SK-MEL-5 (cell line): ENCODE measurements at places on chromosomes 7 and 10.
A peak's percentile ranks its signal among the peaks of the same experiment; 100 is the strongest.

- DNase-seq, result peak; percentile 42
Measured at GRCh38 chr7:32588657-32589056, 93.4 kb downstream of the AVL9 start.

DNA sequence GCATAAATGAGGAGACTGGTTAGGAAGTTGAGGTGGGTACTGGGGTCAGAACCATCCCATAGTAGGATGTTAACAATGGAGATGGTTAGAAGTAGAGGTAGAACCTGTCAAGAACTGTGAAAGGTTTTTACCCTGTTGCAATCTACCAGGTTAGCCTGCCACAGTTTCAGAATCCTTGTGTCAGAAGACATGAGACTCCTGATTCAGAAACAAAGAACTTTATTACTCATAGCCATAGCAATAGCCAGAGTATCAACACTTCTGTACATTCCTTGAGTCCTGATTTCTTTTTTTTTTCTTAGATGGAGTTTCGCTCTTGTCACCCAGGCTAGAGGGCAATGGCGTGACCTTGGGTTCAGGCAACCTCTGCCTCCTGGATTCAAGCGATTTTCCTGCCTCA lies 200.9 kb downstream of the GRM3 start:
- no peak for DNase-seq

DNA sequence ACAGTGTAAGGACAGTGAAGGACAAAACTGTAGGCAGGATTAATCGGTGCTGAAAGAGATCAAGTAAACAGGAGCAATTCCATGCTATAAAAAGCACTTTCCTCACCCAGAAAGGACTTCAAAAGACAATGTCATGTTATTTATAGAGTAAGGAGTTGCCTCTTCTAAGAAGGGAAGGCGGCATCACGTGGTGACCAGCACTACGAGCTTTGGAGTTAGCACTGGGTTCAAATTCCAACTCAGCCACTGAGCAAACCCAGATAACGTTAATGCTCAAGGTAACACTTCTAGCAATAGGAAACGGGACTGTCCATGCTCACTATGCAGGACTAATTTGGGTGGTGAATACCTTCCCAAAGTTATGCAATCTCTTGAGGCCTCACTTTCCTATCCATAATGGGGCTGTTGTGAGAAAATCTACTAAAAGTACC lies 715 bp upstream of the PANK1 start:
- no peak for DNase-seq

GRCh38 chr7:102111061-102112041 lies 175.3 kb upstream of the SH2B2 start:
- no peak for DNase-seq

- DNase-seq, result no peak
Measured at GRCh38 chr7:158614700-158615099, 27.1 kb upstream of the PTPRN2 start.

GRCh38 chr10:89837165-89838043 lies 136.0 kb downstream of the KIF20B start:
- DNase-seq, result no peak

GRCh38 chr7:28615091-28615490 lies 202.8 kb downstream of the CREB5 start:
- DNase-seq, result peak; percentile 24

GRCh38 chr7:28685644-28686417 lies 272.3 kb downstream of the TRIL start:
- peak; percentile 95 for DNase-seq

GRCh38 chr7:84506151-84506550 lies 311.6 kb upstream of the SEMA3A start:
- no peak for DNase-seq

- no peak for DNase-seq
Measured at GRCh38 chr10:128734161-128734560, 607.9 kb upstream of the MKI67 start.

GRCh38 chr10:3169271-3169670 lies 3.3 kb downstream of the PITRM1 start:
- peak; percentile 33 for DNase-seq

DNA sequence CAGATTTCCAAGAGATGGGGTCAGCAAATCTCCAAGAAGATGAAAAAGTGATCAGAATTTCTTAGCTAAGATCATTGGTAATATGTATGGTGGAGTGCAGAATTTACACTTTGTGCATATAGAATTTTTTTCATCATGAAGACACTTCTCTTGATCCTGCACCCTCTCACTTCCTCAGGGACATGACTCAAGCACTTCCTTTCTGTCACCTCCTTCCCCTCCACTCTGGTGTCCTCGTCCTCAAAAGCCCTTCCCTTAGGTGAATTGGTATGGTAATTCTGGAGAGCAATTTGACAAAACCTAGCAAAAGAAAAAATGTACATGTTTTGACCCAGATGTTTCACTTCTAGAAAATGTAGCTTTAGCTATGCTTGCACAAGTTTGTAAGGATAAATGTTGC lies 18.1 kb downstream of the CALN1 start:
- no peak for DNase-seq

DNA sequence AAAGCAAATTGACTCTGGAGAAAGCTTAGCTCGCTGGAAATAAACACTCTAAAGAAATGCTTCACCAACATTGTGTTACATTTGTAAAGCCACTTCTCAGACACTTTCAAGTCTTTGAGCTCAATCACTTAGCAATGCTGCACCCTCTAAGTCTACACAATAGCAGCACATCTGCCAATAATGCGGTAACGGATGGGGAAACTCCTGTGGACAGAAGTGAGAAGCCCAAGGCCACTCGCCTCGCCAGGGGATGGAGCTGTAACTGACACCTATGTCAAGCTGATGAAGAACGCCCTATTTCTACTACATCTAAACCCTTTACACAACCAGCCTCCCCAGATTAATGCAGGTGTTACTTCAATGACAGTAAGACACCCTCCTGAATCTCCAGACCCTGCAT lies 167.7 kb downstream of the SFMBT2 start:
- no peak for DNase-seq

DNA sequence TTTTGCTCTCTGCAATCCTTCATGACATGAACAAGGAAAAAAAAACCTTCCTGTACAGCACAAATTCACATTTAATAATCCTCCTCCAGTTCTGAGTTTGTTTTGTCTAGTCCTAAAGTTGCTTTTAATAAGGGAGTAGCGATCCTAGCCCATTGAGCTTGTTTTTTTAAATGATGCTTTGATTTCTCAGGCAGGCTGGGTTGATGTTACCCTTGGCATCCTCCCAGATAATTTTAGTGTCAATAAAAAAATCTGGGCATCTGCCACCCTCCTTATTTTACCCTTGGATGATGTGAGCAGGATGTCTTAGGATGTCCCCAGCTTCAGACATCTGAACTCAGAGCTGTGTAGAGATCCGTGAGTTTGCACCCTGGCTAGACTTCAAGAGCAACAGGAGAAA lies 33.9 kb upstream of the PROSER2 start:
- no peak for DNase-seq

DNA sequence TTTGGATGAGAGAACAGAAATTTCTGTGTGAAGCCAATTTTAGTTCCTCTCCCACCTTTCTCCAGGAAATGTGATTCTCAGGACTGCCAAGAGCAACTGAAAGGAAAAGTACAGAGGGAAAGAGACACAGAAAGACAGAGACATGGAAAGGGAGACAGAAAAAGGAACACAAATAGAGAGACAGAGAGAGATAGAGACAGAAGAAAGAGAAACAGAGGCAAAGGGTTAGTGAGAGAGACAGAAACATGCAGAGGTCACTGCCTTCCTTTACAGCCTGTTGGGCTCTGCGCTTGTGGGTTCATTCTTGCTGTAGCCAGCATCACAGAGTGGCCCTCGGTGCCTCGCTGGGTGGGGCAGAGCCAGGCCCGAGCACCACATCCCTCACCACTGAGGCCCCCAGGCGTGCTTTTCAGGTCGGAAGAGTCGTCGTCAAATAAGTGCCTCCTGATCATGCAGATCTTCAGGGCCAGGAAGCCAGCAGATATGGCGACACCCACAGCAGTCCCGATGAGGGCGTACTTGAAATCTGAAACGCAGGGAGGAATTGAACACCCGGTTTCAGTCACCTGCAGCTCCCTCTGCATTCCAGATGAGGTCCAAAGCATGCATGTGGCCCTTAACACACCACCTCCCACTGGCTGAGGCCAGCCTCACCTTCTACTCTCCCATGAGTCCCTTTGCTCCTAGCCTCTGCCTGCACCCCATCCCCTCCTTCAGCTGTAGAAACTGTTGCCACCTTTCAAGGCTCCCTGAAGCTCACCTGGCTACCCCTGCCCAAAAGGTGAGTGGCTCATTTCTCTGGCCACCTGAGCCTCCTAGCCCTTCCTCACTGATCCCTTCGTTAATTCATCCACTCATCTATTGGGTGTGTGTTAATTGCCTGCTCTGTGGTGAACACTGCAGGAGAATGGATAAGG lies 21.4 kb downstream of the TMEM273 start:
- DNase-seq, result no peak

DNA sequence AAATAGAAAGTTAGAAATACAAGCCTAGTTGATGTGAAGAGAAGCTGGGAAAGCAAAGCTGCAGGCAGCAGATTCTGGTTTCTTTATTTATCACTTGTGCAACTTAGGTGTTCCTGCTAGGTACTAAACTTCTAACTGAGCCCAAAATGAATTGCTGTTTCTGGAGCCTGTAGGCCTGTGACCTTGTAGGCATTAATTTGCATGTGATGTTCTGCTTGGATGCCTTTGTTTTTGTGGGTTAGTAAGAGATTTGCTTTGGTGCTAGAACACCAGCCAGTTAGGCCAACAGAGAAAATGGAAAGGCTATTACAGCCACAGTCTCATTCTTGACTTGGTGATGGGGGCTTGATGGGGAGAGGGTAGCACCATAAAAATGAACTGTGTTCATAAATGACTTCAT lies 370.7 kb downstream of the PPP1R3A start:
- DNase-seq, result no peak

GRCh38 chr10:116158036-116158435 lies 115.0 kb downstream of the GFRA1 start:
- DNase-seq, result no peak

- DNase-seq, result no peak
Measured at GRCh38 chr7:134714470-134715205, 64.8 kb upstream of the CALD1 start.

GRCh38 chr7:101168412-101169049 lies 3.2 kb upstream of the VGF start:
- DNase-seq, result no peak

GRCh38 chr7:124429923-124430322 lies 335.7 kb downstream of the GPR37 start:
- no peak for DNase-seq

- peak; percentile 71 for DNase-seq
Measured at GRCh38 chr7:129438839-129439651, 4.8 kb downstream of the STRIP2 start.
